ENCODE measurements at places on chromosomes 3 and 15.

- no peak for DNase-seq
Measured at GRCh38 chr3:123971406-123971805, 10.4 kb upstream of the CCDC14 start.

- no peak for DNase-seq
Measured at GRCh38 chr3:195754906-195755305, 34.1 kb downstream of the MUC20 start.

- no peak for DNase-seq
Measured at GRCh38 chr3:127036209-127037020, 53.5 kb downstream of the PLXNA1 start.

DNA sequence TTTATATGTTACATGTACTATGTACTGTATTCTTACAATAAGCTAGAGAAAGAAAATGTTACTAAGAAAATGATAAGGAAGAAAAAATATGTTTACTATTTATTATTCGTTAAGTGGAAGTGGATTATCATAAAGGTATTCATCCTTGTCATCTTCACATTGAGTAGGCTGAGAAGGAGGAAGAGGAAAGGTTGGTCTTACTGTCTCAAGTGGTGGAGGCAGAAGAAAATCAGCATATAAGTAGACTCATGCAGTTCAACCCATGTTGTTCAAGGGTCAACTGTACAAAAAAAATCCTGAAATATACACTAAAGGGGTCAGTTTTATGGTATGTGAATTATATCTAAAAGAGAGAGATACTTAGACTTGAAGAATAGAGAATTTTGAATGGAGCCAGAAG lies 5.7 kb downstream of the HMG20A start:
- DNase-seq = no peak

DNA sequence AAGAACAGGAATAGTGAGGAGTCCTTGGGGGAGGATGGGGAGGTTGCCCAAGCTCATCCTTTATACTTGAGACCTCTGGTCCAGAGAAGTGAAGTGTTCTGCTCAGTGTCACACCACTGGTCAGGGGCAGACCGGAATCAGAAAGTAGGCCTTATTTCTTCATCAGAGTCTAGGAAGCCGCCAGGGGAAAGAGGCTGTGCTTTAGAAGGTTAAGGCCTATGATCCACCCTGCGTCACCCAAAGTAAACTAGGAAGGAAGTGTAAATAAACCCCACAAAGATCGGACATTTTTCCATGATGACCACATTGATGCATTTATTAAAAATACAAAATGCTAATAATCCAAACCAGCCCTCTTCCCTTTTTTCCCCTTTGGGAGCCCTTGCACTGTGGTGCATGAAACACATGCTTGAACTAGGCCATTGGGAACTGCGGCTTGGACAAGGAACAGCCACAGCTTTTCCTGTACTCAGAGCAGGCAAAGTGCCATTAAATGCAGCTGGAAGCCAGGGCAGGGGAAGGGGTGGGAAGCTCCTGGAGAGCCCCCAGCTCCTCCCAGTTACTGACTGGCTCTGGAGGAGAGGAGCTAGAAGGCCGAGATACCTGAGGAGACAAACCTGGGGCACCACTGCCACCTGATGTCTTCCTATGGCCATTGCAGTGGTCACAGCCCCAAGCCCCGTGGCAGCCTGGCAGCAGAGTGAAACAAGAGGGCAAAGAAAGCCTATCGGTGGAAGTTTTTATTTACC lies 37.0 kb downstream of the CDC25A start:
- peak; percentile 86 for DNase-seq

DNA sequence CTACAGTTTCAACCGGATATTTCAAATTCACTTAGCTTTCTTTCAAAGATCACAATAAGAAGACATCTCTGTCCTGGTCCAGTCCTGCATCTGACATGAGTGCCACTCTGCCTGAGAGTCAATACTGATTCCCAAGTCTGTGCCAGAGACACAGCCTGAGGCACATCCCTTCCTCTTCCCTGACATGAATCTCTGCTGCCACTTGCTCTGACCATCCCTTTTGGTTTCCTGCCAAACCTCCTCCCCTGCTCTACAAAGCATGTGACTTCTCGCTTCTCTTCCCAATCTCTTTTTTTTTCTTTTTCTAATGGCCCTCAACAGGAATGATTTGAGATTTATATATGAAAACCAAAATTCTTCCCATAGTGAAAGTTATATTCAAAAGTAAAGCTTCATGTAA lies 117.9 kb downstream of the MECOM start:
- DNase-seq = no peak

DNA sequence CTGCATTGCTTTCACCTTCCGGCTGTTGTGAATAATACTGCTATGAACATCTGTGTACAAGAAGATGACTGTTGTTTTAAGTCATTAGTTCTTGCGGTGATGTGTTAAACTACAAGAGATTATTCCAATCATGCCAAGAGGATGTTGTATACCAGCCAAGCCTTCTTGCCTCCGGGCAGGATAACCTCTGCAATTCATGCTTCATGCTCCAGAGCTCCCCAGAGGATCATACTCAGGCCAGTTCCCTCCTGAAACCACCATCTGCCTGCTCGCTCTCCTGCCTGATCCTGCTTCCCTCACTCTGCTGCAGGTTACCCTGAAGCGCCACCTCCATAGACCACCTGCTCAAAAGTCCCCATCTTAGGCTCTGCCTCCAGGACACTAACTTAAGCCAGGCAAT lies 187.1 kb upstream of the PROK2 start:
- DNase-seq = no peak

GRCh38 chr3:68121287-68121686 lies 466.9 kb upstream of the SUCLG2 start:
- DNase-seq = no peak

- no peak for DNase-seq
Measured at GRCh38 chr3:124777762-124778470, 47.7 kb downstream of the UMPS start.

DNA sequence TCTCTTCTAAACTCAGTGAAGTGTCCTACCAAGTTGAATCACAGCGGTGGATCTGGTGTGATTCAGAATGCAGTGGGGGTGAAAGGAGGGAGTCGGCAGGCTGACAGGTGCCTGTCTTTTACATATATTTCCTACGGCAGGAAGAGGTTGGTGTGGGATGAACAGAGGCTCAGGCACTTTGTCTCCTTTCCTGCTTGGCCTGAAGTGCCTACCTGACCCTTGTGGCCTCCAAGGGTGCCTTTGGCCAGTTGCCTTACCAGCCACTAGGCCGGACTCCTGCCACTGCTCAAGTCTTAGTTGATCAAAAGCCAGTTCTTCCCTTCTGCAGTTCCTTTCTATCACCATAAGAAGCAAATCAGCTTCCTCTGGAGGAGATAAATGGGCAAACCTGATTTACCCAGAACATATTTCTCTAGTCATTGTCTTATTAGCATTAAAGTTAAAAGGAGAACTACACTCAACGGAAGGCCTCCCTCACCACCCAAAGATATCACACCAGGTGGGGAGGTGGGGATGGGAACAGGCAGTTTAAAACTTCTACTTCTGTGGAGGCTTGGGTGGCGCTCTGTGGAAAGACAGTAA lies 52.1 kb downstream of the CRTC3 start:
- DNase-seq = no peak

DNA sequence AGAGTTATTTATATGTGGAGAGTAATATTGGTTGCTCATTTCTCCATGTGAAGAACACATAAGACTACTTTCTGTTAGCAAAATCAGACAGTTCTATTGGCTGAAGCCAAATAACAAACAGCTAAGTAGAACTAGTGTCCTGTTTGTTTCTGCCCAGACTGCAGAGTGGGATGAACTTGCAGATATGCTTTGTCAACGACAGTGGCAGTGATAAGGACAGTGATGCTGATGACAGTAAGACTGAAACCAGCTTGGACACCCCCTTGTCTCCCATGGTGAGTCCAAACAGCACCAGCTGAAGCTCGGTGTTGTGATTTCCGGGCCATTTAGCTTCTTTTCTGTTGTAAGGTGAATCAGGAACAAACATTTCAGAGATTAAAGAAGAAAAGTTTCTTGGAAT lies 102.6 kb upstream of the IL12A start:
- no peak for DNase-seq

- DNase-seq = no peak
Measured at GRCh38 chr3:189776149-189776824, 145.1 kb downstream of the TP63 start.

DNA sequence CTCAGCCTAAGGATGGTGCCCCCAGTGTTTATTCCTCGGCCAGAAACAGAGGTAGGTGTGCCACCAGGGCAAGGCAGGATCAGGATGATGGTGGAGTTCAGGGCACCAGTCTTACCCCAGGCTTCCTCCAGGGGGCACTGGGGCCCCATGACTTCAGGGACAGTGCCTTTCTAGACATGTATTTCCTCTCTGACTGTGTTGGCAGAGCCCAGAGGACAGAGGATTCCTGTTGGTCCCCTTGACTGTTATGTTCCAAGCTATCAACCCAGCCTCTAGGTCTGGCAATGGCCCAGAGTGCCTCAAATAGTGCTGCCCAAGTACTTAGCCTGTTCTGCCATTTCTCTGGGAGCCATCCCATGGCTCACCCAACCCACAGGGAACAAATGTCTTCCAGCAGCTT lies 2.8 kb downstream of the HEMK1 start:
- peak; percentile 84 for DNase-seq

- peak; percentile 89 for DNase-seq
Measured at GRCh38 chr3:172355836-172356235, 92.4 kb downstream of the GHSR start.

GRCh38 chr3:81540787-81541186 lies 220.7 kb downstream of the GBE1 start:
- no peak for DNase-seq

- no peak for DNase-seq
Measured at GRCh38 chr3:121677141-121677540, 16.4 kb upstream of the HCLS1 start.

DNA sequence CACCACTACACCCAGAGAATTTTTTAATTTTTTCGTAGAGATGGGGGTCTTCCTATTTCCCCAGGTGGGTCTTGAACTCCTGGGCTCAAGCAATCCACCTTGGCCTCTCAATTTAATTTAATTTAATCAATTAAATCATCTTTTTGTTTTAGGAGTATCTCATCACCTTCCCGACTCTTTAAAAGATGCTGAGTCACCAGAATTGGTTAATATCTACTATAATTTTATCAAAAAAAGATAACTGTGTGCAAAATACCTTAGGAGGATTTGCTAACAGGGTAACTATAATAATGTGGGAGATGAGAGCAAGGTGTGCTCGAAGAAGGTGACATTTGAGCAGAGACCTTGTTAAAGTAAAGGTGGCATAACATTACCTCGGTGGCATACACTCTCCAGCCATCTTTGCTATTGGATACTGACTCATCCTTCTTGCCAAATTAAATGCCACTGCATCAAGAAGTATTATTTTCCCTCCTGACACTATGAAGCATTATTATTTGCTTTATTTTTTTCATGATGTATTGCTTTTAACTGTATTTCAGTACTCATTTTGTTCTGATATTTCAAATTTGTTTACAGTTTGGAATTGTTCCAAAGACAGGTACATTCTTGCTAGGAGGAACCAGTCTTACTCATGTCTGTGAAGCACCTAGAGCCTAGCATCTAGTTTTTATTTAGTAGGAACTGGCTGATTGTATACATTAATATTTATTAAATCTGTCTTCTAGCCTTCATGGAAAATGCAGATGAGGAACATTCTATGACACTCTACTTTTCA lies 200.7 kb downstream of the MBNL1 start:
- no peak for DNase-seq

- no peak for DNase-seq
Measured at GRCh38 chr3:173762501-173762900, 365.0 kb downstream of the NLGN1 start.

DNA sequence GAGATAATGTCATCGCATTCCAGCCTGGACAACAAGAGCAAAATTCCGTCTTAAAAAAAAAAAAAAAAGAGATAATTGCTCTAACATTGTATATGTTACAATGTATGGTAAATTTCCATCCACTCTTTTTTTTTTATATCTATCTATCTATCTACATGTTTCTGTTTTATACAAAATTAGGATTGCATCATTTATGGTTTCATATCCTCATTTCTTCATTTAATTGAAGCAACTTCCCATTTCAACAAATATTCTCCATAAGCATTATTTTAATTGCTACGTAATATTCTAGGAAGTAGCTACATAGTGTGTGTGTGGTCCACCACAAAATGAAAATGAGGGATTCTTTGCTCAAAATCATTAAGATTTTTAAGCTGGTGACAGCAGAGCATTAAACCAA lies 18.4 kb downstream of the RBP1 start:
- DNase-seq = no peak

GRCh38 chr15:66702787-66703539 lies 927 bp downstream of the SMAD6 start:
- peak; percentile 31 for DNase-seq

- DNase-seq = no peak
Measured at GRCh38 chr3:63674586-63674985, 22.1 kb downstream of the SNTN start.

- no peak for DNase-seq
Measured at GRCh38 chr3:52404391-52404790, 40.5 kb downstream of the SEMA3G start.

- DNase-seq = peak; percentile 21
Measured at GRCh38 chr3:157475921-157476414, 27.2 kb downstream of the VEPH1 start.

GRCh38 chr3:151218136-151218535 lies 15.1 kb upstream of the GPR171 start:
- DNase-seq = no peak

- DNase-seq = no peak
Measured at GRCh38 chr3:146975032-146975431, 369.9 kb upstream of the PLSCR5 start.

DNA sequence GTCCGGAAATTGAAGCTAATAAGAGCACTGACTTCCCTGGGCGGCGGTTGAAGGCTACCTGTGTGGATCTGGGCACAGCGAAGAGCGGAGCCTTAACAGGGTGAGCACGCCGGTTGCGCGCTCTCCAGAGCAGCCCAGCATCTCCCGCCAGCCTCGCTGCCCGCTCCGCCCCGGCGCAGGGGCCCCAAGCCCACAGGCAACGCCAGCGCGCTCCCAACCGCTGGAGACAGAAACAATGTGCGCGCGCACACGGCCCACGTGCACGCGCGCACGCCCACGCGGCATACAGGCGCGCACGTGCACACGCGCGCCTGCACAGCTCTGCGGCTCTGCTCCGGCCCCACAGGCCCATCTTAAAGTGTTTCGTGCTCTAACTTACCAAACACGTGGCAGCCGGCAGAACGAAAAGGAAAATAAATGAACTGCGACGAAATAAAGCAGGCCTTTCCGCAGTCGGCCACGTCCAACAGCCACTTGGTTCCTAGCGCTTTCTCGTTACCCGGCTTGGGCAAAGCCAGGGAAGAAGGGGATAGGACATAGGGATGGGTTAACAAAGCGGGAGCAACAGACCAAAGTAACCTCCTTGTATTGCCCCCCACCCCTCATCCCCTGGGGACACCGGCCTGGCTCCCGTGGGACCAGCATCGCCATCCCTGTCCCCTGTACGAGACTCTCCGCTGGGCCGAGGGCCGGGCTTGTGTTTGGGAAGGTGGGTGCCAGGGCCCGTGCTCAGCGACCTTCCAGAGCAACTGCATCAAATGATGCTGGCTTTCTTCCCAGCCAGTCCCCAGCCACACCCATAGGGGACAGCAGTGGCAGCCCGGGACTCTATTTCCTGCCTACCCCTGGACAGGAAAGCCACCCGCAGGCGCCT lies 203.7 kb downstream of the ABHD5 start:
- peak; percentile 69 for DNase-seq

All from cardiac fibroblast (primary cell).